ENCODE measurements at places on chromosomes 1 and 21.

- DNase-seq = no peak
Measured at GRCh38 chr1:212567638-212568037, 40.9 kb upstream of the ATF3 start.

GRCh38 chr1:54112705-54113368 lies 40.0 kb downstream of the CDCP2 start:
- DNase-seq = no peak

DNA sequence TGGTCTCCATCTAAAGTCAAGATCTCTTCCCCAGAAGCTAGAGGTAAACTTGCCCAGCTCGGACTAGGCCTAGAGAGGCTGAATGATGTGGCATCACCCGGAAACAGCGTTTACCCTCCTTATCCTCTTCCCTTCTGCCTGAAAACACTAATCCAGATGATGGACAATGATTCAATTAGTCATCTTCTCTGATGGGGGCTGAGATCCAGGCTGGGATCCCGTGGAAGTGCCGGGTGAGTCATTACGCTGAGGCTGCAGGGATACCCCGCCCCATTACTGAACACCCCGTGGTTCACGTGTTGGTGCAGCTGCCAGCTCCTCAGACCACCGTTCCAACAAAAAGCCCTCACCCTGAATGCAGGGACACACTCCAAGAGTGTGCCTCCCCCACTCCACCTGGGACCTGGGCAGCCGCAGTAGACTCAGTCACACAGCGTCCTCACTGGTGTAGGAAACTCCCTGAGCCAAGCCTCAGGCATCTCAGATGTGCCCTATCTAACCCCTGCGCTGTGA lies 2.0 kb downstream of the S100A6 start:
- DNase-seq = no peak

- DNase-seq = no peak
Measured at GRCh38 chr1:193831465-193831864, 645.1 kb upstream of the B3GALT2 start.

DNA sequence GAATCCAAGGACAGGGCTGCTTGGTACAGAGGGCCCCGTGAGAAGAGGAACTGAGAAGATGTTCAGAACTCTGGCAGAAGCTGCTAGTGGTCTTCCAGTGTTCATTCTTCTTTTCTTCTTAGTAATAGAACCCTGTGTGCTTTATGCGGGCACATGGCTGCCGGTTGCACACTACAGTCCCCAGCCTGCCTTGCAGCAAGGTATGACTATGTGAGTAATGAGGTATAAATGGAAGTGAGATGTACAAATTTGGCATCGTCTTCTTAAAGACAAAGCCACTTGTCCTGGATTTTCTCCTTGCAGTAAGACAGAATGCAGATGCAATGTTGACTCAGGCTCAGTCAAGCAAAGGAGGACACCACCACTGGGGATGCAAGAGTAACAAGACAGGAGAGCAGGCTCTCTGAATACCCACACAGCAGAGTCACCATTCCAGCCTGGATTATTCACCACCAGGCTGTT lies 15.0 kb upstream of the ATP1B1 start:
- DNase-seq = peak; percentile 26

GRCh38 chr1:236904892-236905741 lies 99.1 kb downstream of the MT1HL1 start:
- DNase-seq = peak; percentile 49

DNA sequence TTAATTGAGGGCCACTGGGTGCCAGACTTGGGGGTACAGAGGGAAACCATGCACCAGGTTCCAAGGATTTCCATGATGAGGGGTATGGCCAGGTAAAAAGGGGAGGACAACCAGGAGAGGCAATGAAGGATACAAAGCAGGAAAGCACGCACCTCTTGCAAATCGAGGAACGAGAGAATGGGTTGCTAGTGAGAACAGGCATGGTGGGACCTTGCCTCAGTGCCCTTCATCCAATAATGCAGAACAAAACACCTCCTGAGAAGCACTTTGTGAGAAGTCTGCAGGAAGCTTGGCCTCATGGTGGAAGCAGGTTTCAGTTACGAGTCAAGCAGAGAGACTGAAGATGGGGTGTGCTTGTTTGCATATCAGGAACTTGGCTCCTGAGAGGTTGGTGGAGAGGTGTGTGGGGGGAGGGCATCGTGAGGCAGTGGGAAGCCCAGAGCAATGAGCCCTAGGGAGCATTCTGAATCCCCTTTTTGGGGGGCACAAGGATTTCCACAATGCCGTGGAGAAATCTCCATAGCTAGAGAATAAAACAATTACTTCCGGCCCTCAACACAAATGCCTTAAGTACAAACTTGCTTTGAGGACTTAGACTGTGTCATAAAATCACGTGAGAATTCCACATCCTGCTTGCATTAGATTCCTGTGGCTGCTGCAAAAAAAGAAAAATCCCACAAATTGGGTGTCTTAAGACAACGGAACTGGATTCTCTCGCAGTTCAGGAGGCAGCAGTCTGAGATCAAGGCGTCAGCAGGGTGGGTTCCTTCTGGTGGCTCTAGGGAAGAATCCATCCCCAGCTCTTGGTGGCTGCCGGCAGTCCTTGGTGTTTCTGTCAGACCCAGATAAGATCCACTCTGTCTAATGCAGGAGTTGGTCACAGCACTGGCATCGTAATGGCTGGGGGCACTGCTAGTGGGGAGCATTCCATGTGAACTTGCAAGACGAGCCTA lies 54.9 kb upstream of the BACE2 start:
- peak; percentile 92 for DNase-seq

DNA sequence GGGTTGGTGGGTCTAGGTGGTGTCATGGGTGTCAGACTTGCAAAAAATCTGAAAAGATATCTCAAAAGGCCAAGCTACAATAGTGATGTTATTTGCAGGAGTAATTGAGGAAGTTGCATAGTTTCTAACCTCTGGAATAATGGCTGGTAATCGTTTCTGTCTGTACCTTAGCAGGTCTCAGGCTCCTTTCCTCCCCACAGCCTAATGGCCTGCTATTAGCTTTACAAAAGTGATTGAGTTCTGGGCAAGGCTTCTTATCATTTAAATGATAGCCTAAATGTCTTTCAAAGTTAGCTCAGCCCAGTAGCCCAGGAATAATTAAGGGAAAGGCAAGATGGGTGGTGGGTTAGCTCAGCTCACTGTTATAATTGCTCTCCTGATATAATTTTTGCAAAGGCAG lies 37.7 kb upstream of the IGSF5 start:
- no peak for DNase-seq

- DNase-seq = no peak
Measured at GRCh38 chr1:159079525-159079924, 3.0 kb upstream of the AIM2 start.

- DNase-seq = no peak
Measured at GRCh38 chr1:59104191-59104760, 192.6 kb upstream of the FGGY start.

DNA sequence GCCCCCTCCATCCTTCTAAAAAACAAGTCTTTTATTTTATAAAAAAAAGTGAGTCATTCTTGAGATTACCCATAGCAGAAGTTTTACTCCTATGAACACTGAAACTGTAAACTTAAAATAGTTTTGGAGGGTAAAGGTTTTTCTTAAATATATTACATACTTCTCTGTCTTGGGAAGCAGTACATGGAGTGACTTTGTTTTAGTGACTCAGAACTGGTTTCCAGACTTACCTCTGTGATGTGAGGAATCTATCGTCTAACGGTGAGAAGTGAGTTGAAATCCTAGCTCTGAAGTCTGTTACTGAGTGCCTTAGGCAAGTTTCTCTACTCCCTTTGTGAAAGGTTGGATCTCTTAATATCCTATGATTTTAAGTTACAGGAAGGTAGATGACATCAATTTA lies 176.3 kb upstream of the POU3F1 start:
- DNase-seq = peak; percentile 10

GRCh38 chr1:245242989-245243388 lies 88.2 kb downstream of the KIF26B start:
- no peak for DNase-seq

- DNase-seq = no peak
Measured at GRCh38 chr1:89855413-89856123, 34.7 kb downstream of the LRRC8D start.

GRCh38 chr1:5827516-5827915 lies 164.7 kb downstream of the NPHP4 start:
- no peak for DNase-seq

DNA sequence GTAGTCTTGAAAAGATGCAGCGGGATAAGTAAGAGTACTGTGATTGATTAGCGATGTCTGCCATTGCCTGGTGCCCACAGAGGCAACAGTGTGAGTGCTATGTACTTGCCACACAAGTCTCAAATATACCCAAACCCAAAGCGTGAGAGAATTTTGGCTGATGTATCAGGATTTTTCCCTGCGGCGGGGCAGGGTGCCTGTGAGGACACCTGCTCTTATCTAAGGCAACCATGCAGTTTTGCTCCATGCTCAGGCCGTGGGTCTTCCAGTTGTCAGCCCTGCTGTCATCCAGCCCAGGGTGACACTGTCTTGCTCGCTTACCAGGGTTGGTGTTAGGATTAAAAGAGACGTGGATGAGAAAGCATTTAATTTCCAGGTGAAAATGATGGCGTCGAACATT lies 202.7 kb downstream of the PTPRU start:
- no peak for DNase-seq

DNA sequence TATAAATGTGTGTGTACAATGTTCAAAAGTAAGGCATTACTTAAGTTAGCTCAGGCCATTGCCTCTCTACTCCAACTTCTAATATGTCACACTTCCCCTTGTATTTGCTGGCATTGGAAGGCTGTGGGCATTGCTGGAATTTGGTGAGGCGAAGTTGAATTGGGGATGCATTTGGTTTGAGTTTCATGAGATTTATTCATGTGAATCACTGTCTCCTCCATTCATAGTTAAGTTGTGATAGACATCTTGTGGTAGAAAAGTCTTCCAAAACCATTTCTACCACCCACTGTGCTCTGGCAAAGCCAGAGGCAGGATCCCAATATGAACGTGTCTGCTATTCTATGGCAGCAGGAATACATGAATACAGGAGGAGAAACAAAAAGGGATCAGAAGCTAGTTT lies 397.8 kb upstream of the USP24 start:
- DNase-seq = peak; percentile 23

GRCh38 chr1:187971851-187972250 lies 1143.1 kb downstream of the PLA2G4A start:
- no peak for DNase-seq

DNA sequence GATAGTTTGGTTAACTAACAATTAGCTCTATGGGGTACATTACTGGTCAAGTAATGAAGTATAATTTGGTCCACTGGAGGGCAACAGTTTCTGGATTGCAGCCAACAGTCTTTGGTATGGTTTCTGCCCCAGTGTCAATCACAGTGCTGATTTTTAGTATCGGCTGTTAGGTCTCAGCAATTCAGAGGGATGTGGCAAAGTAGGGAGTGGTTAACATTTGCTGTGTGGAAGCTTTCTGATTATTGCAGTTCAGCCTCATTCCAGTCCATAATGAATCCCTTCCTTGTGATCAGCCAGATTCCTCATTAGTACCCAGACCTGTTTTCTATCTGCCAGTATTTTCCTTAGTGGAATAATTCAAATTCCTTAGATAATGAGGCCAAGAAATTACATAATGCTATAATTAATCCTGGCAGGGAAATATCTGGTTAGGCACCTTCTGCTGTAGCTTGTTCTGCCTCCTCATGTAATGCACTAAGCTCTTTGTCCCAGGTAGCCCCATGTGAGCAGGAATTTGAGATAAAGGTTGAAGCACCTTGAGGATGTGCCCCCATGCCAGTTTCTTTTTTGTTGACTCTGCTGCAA lies 14.0 kb downstream of the F3 start:
- DNase-seq = no peak

- no peak for DNase-seq
Measured at GRCh38 chr21:35020436-35020835, 28.7 kb downstream of the RUNX1 start.

DNA sequence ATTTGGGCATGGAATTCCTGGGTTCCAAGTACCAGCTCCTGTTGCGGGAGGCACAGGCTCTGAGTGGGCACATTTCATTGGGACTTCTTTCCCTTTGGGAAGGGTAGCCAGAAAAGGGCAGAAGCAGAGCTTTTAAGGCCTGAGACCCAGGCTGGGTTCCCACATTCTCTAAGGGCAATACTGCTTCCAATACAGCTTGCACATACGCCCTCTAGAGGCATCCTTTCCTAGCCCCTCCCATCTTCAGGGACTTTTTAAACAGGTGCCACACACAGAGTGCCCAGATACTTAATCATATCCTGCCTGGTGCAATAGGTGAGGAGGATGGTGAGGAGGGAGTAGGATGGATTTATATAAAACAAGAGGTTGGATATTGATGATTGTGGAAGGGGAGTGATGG lies 5.7 kb downstream of the GPR88 start:
- no peak for DNase-seq

DNA sequence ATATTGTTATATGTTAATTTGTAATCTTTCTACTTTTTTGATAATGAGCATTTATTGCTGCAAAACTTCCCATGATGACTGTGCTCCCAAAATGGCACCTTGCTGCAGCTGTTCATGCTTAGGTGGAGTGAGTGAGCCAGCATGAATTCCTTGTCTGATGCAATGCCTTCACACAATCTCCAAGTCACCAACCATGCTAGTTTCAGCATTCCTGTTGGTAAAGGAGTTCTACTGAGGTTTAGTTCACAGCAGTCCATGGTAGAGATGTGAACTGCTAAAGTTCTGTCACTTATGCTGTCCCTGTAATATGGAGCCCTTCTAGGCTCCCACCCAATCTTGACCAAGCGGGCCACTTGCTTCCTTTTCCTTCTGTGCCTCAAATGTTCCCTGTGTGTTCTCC lies 26.2 kb upstream of the PRKACB start:
- DNase-seq = no peak

DNA sequence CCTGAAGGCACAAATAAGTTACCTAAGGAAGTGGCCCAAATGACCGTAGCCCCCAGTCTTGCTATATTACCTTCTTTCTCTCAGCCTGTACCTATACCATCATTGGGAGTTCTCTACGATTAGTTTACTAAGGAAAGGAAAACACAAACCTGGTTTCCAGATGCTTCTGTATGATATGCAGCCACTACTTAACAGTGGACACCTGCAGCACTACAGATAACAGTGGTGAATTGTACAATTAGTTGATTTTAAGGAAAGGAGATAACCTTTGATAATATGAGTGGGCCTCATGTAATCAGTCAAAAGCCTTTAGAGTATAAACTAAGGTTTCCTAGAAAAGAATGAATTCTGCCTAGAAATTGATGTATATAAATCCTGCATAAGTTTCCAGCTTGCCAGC lies 1157.4 kb downstream of the KCNT2 start:
- no peak for DNase-seq

DNA sequence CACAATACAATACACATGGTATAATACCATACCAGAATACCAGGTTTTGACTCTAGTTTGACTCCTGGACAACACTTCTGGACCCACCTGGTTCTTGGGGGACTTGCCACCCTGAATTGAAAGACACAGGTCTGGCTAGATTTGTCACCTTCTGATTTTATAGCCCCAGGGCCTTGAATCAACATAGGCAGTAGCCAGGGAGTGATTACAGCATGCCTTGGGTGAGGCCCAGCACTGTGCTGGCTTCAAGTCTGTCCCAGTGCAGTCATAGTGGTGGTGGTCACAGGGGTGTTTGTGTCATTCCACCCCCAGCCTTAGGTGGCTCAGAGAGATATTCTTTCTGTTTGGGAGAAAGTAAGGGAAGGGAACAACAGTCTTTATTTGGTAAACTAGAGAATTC lies 23.3 kb upstream of the SNX7 start:
- no peak for DNase-seq

Data from AG04449 (cell line).